ENCODE measurements at places on chromosomes 11 and 22.

GRCh38 chr11:29319210-29319609 is 697.6 kb downstream of the KCNA4 start:
- no peak for DNase-seq

DNA sequence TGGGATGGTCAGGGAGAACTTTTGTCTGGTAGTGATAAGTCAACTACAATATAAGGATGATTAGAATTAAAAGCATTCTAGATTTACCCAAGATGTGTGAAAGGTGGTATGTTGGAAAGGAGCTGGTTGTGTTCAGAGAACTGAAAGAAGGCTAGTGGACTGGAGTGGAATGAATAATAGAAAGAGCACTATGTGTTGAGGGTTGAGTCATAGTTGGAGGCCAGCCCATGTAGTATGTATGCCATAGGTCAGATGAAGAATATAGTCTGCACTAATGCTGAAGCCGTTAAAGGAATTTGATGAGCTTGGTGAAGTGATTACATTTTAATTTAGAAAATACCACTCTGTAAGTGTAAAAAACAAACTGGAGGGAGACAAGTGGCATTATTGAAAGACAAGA is 514.1 kb downstream of the CNTN5 start:
- no peak for DNase-seq

DNA sequence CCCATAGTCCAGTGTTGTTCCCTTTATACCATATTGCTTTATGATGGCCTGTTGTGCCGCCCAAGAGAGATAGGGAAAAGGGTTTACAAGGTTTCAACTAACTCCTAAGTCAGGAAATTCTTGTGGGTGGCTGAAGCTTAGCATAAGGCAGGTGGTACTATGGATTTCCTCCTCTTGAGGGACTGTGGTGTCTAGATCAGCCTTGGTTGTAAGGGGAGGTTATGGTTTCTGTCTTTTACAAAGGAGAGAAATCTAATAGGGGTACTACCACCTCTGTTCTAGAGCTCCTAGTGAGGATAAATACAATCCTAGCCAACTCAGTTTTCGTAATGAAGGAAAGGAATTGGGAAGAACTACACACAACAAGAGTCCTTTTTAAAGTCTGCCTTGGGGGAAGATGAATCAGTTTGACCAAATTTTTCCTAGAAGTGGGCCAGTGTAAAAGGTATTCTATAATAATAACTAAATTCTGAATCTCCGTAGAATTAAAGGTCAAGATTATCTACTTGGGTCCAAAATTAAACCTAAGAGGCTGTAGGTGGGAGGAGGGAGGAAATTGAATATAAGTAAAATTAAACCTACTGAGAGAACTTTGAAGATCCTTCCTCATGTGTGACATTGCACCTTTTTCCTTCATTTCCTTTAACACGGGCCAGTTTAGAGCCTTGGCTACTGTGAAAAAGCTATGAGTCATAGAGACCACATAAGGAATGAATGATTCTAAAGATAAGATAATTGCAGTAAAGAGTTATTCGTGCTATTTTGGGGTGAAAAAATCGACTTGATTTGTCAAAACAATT is 17.2 kb downstream of the DLAT start:
- peak; percentile 41 for DNase-seq

- DNase-seq, result no peak
Observed at GRCh38 chr22:44889255-44889878, 120.4 kb downstream of the PHF21B start.

- DNase-seq, result no peak
Observed at GRCh38 chr11:72478669-72479068, 44.3 kb upstream of the CLPB start.

- DNase-seq, result no peak
Observed at GRCh38 chr11:5631969-5632635, 7.3 kb downstream of the TRIM34 start.

GRCh38 chr11:133955945-133956421 is 785 bp downstream of the IGSF9B start:
- DNase-seq, result no peak

GRCh38 chr11:83574519-83574918 is 288.4 kb upstream of the CCDC90B start:
- no peak for DNase-seq

- DNase-seq, result peak; percentile 68
Observed at GRCh38 chr11:118497831-118498230, 29.4 kb upstream of the TTC36 start.

DNA sequence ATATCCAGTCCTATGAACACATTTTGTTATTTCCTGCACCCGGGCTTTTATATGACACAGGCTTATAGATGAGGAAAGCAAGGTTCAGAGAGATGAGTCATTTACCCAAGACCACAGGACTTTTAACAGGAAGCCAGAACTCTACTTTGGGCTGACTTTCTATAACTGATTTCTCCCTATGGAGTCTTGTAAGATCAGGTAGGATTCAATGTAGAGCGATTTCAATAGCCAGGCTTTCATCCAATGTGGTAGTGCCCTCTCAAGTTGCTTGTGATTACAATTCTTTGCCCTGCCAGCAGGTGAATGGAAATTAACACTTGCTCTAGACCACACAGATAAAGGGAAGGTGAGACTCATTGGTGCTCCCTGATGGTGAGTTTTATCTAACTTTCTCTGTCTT is 378.3 kb downstream of the INSC start:
- no peak for DNase-seq

DNA sequence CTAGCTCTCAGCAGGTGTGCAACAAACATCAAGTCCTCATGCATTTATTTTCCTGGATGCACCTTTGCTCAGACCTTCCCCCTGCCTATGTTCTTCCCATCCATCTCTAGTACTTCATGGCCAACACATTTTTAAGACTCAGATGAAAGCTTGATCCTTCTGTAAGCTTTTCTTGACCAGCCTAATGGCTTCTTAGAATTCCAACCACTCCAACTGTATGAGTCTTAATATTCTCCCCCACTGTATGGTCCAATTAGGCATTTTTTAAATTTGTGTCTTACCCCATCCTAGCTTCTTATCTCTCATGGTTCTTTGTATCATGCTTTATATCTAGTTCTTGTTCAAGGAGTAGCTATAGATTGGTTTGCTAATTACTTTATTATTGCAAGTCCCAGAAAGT is 44.8 kb downstream of the TENM4 start:
- DNase-seq, result no peak

DNA sequence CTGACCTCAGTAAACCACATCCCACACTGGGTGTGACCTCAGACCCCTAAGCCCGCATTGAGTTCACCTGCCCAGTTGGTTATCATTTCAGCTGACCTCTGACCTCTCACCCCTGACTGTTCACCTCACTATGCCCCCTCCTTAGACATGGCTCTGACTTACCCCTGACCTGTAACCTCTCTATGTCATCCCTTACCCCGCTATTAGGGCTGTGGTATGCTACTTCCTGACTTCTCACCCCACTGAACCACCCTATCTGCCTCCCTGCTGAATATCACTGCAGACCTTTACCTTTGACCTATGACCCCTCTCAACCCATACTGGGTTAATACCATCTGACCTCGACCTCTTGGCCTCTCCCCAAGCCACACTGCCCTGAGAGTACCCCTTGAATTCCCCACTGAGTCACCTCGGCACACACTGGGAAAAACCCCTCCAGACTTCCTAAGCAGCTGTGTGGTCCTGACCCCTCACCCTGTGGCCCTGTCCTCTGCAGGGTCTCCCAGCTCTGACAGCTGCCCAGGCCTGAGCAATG is 8.3 kb downstream of the PLCB3 start:
- no peak for DNase-seq
